ENCODE measurements at places on chromosomes 6 and 20. TPM values are rescaled to one million over a fixed set of nuclear protein-coding genes. Genes with fewer than 3 reads are reported as not detected.

The RAB32 gene
- total RNA-seq: not detected

The PRDM13 gene
- not detected for total RNA-seq

The PXMP4 gene
- 19.2 TPM for total RNA-seq

- DNase-seq: no peak
- H3K36me3 ChIP-seq: peaks cover 24% of the 10 kb centered on the region
- no peak overlapping the region for H3K4me3 ChIP-seq
- peaks cover 8% of the 10 kb centered on the region for H3K4me1 ChIP-seq
- H3K27ac ChIP-seq: no peak overlapping the region
These were observed 28.9 kb upstream of the SMIM29 start for GRCh38 chr6:34277763-34278112.

GRCh38 chr6:2118136-2118535 lies 127.3 kb downstream of the GMDS start:
- H3K27ac ChIP-seq: no peak overlapping the region
- no peak overlapping the region for H3K4me3 ChIP-seq
- peaks cover 20% of the 10 kb centered on the region for H3K36me3 ChIP-seq

DNA sequence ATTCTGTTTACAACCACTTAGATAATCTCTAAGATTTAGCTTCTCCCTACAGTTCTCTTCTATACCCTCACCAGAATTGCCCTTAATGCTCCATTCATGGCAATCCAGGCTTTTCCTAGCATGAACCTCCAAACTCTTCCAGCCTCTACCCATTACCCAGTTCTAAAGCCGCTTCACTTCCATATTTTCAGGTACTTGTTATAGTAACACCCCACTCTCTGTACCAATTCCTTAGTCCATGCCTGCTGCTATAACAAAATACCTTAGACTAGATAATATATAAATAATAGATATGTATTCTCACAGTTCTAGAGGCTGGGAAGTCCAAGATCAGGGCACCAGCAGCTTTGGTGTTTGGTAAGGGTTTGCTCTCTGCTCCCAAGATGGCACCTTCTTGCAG lies 16.5 kb upstream of the TRERF1 start:
- DNase-seq: no peak
- H3K4me3 ChIP-seq: no peak overlapping the region
- H3K36me3 ChIP-seq: no peaks in the 10 kb centered on the region
- H3K27me3 ChIP-seq: peaks cover 12% of the 10 kb centered on the region

DNA sequence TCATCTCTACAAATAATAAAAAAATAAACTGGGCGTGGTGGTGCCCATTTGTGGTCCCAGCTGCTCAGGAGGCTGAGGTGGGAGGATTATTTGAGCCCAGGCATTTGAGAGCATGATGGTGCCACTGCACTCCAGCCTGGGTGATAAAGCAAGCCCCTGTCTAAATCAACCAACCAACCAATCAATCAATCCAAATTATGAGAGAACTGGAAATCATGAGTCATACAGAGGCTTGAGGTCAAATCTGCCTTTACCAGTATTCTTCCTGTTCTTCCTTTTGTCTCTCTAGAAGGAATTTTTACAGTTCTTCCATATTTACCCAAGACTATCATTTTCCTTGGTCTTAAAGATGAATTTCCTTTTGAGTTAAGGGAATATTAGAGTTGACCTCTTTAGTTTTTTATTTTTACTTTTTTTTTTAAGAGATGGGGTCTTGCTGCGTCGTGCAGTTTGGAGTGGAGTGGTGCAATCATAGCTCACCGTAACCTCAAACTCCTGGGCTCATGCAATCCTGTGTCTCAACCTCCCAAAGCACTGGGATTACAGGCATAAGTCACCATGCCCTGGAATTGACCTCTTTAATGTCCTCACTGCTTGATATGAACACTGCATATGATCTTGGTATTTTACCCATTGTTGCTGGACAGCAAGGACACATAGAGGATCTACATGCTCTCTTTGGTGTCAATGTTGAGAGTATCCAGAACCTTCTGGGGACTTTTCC lies 44.1 kb upstream of the TXNDC5 start:
- H3K27ac ChIP-seq: no peak overlapping the region
- peaks cover 2% of the 10 kb centered on the region for H3K27me3 ChIP-seq
- H3K36me3 ChIP-seq: no peaks in the 10 kb centered on the region
